ENCODE measurements at places on chromosomes 7 and 10. TPM values are rescaled to one million over a fixed set of nuclear protein-coding genes. Genes with fewer than 3 reads are reported as not detected.

DNA sequence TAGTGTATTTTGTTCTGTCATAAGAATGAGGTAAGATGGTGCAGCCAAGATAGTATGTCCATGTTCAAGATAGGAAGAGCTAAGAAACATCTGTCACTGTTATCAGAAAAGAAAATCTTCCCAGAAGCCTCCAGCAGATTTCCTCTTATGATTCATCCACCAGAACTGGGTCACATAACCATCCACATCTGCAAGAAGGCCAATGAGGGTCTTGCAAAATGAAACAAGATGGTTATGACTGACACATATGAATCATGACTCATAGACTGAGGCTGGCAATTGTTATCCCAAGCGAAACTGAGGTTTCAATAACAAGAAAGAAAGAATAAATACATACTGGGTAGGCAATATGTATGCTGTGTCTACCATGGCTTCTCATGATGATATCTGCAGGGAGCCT lies 30.3 kb downstream of the CCNJ start:
- H3K4me3 ChIP-seq: no peak overlapping the region
- H3K36me3 ChIP-seq: no peaks in the 10 kb centered on the region
- DNase-seq: no peak
- H3K4me1 ChIP-seq: no peaks in the 10 kb centered on the region

GRCh38 chr10:974038-974784 lies 14.0 kb upstream of the GTPBP4 start:
- no peaks in the 10 kb centered on the region for H3K27me3 ChIP-seq
- H3K36me3 ChIP-seq: no peaks in the 10 kb centered on the region
- no peak overlapping the region for H3K4me3 ChIP-seq
- no peak overlapping the region for H3K27ac ChIP-seq
- H3K4me1 ChIP-seq: no peaks in the 10 kb centered on the region

DNA sequence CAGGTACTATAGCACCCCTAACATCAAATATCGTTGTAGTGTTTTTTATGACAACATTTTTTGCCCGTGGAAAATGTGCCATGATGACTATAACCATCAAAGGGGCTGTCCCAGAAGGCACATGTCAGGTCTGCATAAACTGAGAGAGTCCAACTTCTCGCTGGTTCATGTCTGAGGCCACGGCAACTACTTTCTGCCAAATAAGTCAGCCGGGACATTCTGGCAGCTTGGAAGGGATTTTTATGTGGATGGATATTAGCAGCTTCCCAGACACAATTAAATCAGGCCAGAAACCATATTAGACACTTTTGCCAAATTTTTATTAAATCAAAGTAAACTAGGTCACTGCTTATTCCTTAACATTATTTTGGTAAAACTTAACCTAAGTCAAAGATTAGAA lies 477.4 kb upstream of the FZD8 start:
- DNase-seq: no peak
- H3K27ac ChIP-seq: no peak overlapping the region
- H3K4me1 ChIP-seq: no peaks in the 10 kb centered on the region
- no peaks in the 10 kb centered on the region for H3K27me3 ChIP-seq

- no peaks in the 10 kb centered on the region for H3K36me3 ChIP-seq
- no peak overlapping the region for H3K4me3 ChIP-seq
- H3K27ac ChIP-seq: no peak overlapping the region
- no peak for DNase-seq
- H3K4me1 ChIP-seq: no peaks in the 10 kb centered on the region
Observed at GRCh38 chr7:37853468-37853867, 5.1 kb downstream of the NME8 start.

DNA sequence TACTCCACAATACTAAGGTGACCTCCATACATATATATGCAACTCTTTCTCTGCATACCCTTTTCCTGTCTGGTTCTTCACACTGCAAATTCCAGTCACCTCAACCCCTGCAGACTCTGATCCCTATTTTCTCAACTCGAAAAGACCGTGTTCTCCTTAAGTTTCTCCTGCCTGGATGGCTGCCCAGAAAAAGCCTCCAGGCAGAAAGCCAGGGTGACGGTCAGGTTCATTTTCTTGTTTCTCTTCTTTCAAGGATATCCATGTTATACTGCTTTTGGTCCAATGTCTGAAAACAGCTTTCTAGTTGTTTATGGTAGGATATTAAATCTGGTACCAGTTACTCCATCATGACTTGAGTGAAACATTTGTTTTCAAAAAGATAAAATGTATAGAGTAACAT lies 267.8 kb upstream of the MYO3A start:
- no peak for DNase-seq
- H3K27me3 ChIP-seq: no peaks in the 10 kb centered on the region
- H3K27ac ChIP-seq: no peak overlapping the region
- H3K4me3 ChIP-seq: no peak overlapping the region

DNA sequence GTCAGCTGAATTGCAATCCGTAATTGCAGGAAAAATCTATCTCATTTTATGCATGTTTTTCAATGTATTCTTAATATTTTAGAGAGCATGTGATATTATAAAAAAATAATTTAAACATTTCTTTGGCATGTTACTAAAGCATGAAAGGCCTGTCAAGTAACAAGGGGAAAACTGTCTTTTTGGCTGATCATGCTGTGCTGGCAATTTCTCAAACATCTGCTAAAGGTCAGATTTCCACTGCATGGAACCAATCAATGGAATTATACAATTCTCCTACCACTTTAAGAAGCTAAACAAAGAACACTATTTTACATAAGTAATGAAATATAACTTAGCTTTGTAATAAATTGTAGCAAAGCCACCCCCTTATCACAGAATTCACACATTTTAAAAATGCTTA lies 49.4 kb downstream of the JMJD1C start:
- H3K4me3 ChIP-seq: no peak overlapping the region
- H3K27me3 ChIP-seq: no peaks in the 10 kb centered on the region
- no peaks in the 10 kb centered on the region for H3K36me3 ChIP-seq
- H3K4me1 ChIP-seq: peaks cover 6% of the 10 kb centered on the region

GRCh38 chr10:43044961-43045621 lies 31.8 kb upstream of the RET start:
- H3K4me1 ChIP-seq: no peaks in the 10 kb centered on the region
- H3K27ac ChIP-seq: no peak overlapping the region
- no peak overlapping the region for H3K4me3 ChIP-seq
- H3K27me3 ChIP-seq: no peaks in the 10 kb centered on the region
- no peaks in the 10 kb centered on the region for H3K36me3 ChIP-seq

- peaks cover 24% of the 10 kb centered on the region for H3K36me3 ChIP-seq
- H3K4me1 ChIP-seq: peaks cover 19% of the 10 kb centered on the region
- H3K4me3 ChIP-seq: no peak overlapping the region
- no peak for DNase-seq
- H3K27me3 ChIP-seq: peaks cover 2% of the 10 kb centered on the region
Observed at GRCh38 chr7:101156277-101156676, 2.0 kb downstream of the AP1S1 start.

- DNase-seq: no peak
- no peak overlapping the region for H3K4me3 ChIP-seq
- no peaks in the 10 kb centered on the region for H3K27me3 ChIP-seq
- no peak overlapping the region for H3K27ac ChIP-seq
Observed at GRCh38 chr7:140576589-140576988, 64.0 kb downstream of the DENND2A start.

DNA sequence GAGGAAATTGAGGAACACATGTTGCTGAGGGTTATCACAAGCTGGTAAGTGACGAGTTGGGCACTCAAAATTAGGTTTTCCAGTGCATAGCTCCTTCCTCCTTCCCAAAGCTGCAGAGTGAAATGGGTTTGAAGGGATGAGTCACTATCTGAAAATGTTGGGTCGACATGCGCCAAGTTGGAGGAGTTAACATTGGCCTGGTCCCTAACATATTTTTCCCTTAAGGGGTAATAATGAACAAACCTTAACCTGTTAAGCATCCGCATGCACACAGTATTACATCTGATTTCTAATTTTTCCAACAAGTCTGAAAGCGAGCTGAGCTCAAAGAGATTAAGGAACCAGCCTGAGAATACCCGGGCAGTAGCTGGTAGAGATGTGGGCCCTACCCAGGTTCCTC lies 20.7 kb upstream of the TECTB start:
- no peaks in the 10 kb centered on the region for H3K27me3 ChIP-seq
- no peak overlapping the region for H3K27ac ChIP-seq
- no peak for DNase-seq
- no peaks in the 10 kb centered on the region for H3K36me3 ChIP-seq
- no peaks in the 10 kb centered on the region for H3K4me1 ChIP-seq
- H3K4me3 ChIP-seq: no peak overlapping the region

GRCh38 chr10:48507933-48508790 lies 96.7 kb downstream of the ARHGAP22 start:
- DNase-seq: no peak
- H3K4me1 ChIP-seq: peaks cover 4% of the 10 kb centered on the region
- no peak overlapping the region for H3K27ac ChIP-seq
- no peaks in the 10 kb centered on the region for H3K27me3 ChIP-seq
- H3K4me3 ChIP-seq: no peak overlapping the region

GRCh38 chr10:91511549-91512330 lies 101.6 kb downstream of the HECTD2 start:
- no peak for DNase-seq
- no peaks in the 10 kb centered on the region for H3K36me3 ChIP-seq
- no peak overlapping the region for H3K4me3 ChIP-seq

DNA sequence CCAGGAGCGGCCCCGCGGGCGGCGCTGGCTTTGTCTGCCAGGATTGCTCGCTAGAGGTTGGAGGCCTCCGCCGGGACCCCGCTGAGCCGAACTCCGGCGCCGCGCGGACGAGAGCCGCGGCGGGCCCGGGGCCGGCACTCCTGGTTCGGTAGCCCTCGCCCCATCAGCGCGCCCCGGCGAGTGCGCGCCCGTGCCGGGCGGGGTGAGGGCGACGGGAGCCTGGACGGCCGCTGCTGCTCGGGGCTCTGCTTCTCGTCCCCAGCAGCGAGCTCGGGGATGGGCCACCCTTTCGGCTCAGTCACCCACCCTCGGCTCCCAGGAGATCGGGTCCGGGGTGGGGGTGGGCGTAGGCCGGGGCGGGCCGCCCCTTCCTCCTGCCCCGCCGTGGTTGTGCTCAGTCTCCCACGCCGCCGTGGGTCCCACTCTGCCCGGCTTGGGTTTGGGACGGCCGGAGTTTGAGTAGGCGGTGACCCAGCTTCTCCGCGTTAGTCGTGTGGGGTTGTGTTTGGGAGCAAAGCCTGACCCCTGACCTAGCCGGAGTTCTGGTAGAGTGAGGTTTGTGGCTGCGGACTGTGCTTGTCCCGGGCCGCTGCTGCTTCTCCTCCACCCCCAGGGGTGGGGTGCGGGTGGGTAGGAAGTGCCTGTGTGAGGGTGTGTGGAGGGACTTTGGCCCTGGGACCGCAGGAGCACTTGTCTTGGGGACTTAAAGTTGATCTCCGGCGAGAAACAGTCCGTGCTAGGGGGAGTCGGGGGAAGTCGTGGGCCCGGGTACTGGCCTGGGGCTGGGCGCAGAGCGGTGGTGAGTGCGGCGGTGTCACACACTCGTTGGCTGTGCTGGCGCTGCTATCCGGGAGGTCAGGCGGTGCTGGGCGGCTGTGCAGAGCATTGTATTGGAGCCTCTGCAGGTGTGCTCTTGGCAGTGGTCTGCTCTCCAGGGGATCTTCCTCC lies 677 bp downstream of the TSPAN14 start:
- no peaks in the 10 kb centered on the region for H3K27me3 ChIP-seq
- no peak for DNase-seq
- H3K27ac ChIP-seq: peak overlapping the region; percentile 56
- H3K36me3 ChIP-seq: no peaks in the 10 kb centered on the region

GRCh38 chr7:139763330-139763729 lies 14.5 kb downstream of the HIPK2 start:
- no peaks in the 10 kb centered on the region for H3K27me3 ChIP-seq
- no peaks in the 10 kb centered on the region for H3K36me3 ChIP-seq
- DNase-seq: no peak
- H3K27ac ChIP-seq: no peak overlapping the region
- H3K4me1 ChIP-seq: peaks cover 36% of the 10 kb centered on the region

GRCh38 chr10:117565068-117565467 lies 22.5 kb downstream of the EMX2 start:
- H3K36me3 ChIP-seq: no peaks in the 10 kb centered on the region
- no peak overlapping the region for H3K27ac ChIP-seq
- no peak for DNase-seq
- H3K27me3 ChIP-seq: no peaks in the 10 kb centered on the region
- H3K4me1 ChIP-seq: no peaks in the 10 kb centered on the region

GRCh38 chr10:69628891-69629290 lies 1.2 kb upstream of the FAM241B start:
- H3K27me3 ChIP-seq: no peaks in the 10 kb centered on the region
- no peak overlapping the region for H3K27ac ChIP-seq
- H3K36me3 ChIP-seq: peaks cover 11% of the 10 kb centered on the region
- no peak for DNase-seq

GRCh38 chr7:1291357-1291689 lies 58.7 kb downstream of the UNCX start:
- peaks cover 29% of the 10 kb centered on the region for H3K27me3 ChIP-seq
- no peak overlapping the region for H3K27ac ChIP-seq
- H3K4me1 ChIP-seq: peaks cover 10% of the 10 kb centered on the region
- no peak overlapping the region for H3K4me3 ChIP-seq
- no peaks in the 10 kb centered on the region for H3K36me3 ChIP-seq
- DNase-seq: no peak

- no peak overlapping the region for H3K27ac ChIP-seq
- no peak for DNase-seq
- peaks cover 13% of the 10 kb centered on the region for H3K27me3 ChIP-seq
- H3K4me1 ChIP-seq: no peaks in the 10 kb centered on the region
- H3K36me3 ChIP-seq: no peaks in the 10 kb centered on the region
Observed at GRCh38 chr10:23031318-23031717, 64.1 kb upstream of the MSRB2 start.

DNA sequence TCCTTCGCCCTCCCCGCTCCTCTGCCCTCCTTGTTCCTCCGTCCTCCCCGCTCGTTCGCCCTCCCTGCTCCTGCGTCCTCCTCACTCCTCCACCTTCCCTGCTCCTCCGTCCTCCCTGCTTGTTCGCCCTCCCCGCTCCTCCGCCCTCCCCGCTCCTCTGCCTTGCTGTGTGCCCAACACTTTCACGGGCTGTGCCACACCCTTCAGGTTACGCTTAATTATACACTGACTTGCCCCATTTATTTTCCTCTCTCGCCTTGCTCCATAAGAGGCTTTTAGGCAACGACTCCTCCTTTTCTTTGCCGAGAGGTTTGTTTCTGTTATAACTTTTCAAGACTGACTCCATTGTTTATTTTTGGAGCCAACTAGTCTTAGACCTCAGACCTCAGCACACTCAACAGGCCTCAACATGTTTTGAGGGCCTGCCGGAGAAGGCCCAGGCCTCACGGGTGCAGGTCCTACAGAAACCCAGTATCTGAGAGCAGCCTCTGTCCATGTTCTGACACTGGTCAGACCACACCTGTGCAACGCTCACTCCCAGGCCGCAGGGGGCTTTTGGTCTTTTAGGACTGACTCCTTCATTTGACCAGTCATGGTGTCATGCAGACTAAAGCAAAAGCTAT lies 18.2 kb upstream of the PRKAG2 start:
- no peak overlapping the region for H3K4me3 ChIP-seq
- H3K4me1 ChIP-seq: no peaks in the 10 kb centered on the region
- no peaks in the 10 kb centered on the region for H3K36me3 ChIP-seq
- no peak overlapping the region for H3K27ac ChIP-seq
- DNase-seq: no peak

- no peak overlapping the region for H3K4me3 ChIP-seq
- H3K36me3 ChIP-seq: peaks cover 90% of the 10 kb centered on the region
- no peaks in the 10 kb centered on the region for H3K27me3 ChIP-seq
- H3K27ac ChIP-seq: no peak overlapping the region
Observed at GRCh38 chr7:98909487-98909886, 31.2 kb downstream of the TRRAP start.

The ANLN gene
- 0.33 TPM for total RNA-seq

The ABCB4 gene
- total RNA-seq: not detected

The CHST3 gene
- total RNA-seq: not detected

The PLEKHS1 gene
- 0.08 TPM for total RNA-seq

The PDE6C gene
- not detected for total RNA-seq

The PAPOLB gene
- not detected for total RNA-seq

The PRKAR2B gene
- total RNA-seq: 0.42 TPM

The GPER1 gene
- total RNA-seq: not detected

The PRSS58 gene
- total RNA-seq: not detected

The FFAR4 gene
- total RNA-seq: not detected
